ENCODE measurements at places on chromosomes 2 and 18. TPM values are rescaled to one million over a fixed set of nuclear protein-coding genes. Genes with fewer than 3 reads are reported as not detected.

DNA sequence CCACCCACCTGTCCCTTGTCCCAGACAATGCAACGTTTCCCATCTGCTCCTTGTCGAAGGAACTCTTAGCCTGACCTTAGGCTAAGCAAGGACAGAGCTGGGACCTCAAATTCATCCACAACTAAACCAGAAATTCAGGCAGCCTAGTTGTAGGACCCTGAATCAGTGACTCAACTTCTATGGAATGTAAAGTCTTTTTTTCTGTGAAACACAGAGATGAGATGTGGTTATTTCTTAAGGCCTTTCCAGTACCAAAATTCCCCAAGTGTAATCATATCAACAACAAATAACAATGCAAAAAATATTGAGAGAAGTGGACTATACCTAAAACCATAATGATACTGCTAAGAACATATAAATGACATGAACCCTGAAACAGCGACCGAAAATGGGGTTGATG is 46.7 kb downstream of the EN1 start:
- no peak overlapping the region for H3K27ac ChIP-seq
- peaks cover 13% of the 10 kb centered on the region for H3K27me3 ChIP-seq
- no peaks in the 10 kb centered on the region for H3K4me1 ChIP-seq
- H3K36me3 ChIP-seq = no peaks in the 10 kb centered on the region
- no peak overlapping the region for H3K4me3 ChIP-seq
- no peak for DNase-seq

DNA sequence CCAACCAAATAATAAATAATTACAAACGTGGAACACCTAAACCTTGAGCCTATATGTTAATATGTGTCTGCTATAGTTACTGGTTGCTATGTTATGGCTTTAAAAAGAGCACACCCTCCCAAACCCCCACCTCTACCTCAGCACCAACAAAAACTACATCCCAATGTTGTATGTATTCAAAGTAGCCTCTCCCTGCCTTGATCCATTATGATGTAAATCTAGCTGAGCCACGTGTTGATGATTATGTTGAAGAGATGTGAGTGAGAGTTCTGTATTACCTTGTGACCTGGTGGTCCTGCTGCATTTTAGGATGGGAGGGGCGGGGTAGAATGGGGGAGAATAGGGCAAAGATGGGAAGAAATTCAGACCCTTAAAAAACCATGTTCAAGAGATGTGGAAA is 4.8 kb downstream of the MFSD6 start:
- DNase-seq = no peak
- H3K36me3 ChIP-seq = peaks cover 9% of the 10 kb centered on the region
- H3K27me3 ChIP-seq = no peaks in the 10 kb centered on the region
- peak overlapping the region; percentile 72 for H3K27ac ChIP-seq

- H3K4me1 ChIP-seq = peaks cover 3% of the 10 kb centered on the region
- DNase-seq = no peak
- no peak overlapping the region for H3K4me3 ChIP-seq
- H3K27ac ChIP-seq = no peak overlapping the region
- H3K27me3 ChIP-seq = no peaks in the 10 kb centered on the region
- peaks cover 7% of the 10 kb centered on the region for H3K36me3 ChIP-seq
These were observed 45.7 kb downstream of the RALB start for GRCh38 chr2:120298173-120298835.

Gene PROC
- total RNA-seq = not detected

Gene UBXN4
- total RNA-seq = 105 TPM

All from activated CD8-positive, alpha-beta T cell treated with anti-CD3 and anti-CD28 coated beads for 36 hours (primary cell).